NCI-H510A (cell line): ENCODE measurements at places on chromosomes 1 and 21.
A peak's percentile ranks its signal among the peaks of the same experiment; 100 is the strongest.

DNA sequence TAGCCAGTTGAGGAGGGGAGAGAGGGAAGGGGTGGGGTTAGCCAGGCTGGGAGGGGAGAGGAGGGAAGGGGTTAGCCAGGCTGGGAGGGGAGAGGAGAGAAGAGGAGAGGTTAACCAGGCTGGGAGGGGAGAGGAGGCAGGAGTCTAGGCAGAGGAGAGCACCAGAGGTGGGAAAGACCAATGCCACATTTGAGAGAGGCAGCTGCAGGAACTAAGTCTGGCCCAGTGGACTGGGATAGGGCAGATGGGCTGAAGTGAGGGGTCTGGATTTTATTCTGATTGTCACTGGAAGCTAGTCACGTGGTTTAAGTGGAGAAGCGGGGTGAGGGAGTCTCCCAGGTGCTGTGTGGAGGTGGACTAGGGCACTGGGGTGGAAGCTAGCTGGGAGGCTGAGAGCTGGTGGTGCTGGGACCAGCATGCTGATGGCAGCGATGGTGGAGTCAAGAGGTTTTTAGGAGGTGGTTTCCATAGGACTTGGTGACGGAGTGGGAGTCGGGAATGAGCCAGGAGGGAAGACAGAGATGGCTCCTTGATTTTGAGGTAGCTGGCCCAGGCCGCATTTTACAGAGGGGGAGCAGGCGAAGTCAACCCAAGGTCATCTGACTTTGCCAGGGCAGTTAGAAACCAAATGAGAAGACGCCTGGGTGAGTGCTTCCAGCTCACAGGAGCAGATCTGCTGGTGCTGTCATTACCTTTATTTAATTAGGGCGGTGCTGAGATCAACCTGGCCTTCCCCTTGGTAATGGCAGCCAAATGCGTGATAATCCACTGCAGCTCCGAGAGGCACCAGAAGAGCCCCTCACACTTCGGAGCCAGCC lies 42.8 kb downstream of the DISP3 start:
- DNase-seq = no peak

GRCh38 chr1:27940297-27940696 lies 5.5 kb downstream of the SMPDL3B start:
- no peak for DNase-seq

- DNase-seq = no peak
These were observed 119.1 kb downstream of the ACTL8 start for GRCh38 chr1:17874231-17874630.

- no peak for DNase-seq
These were observed 11.6 kb downstream of the GPX7 start for GRCh38 chr1:52613636-52614373.

DNA sequence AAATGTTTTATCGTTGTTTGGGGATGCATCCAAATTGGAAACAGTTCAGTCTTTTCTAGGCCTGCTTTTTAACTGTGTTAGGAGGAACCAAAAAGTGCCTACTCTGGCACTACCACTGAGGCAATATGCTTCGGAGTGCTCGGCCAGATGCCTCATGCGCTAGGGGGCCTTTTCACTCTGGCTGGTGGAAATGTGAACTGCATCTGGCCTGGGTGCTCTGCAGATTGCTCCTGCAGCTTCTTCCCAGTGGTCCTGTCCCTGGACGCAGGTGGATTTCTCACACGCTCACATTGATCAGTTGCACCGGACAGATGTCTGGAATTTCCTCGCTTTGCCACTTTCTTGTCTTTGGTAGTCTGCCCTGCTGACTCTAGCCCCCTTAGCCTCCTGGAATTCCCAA lies 330.2 kb upstream of the FMN2 start:
- DNase-seq = no peak

DNA sequence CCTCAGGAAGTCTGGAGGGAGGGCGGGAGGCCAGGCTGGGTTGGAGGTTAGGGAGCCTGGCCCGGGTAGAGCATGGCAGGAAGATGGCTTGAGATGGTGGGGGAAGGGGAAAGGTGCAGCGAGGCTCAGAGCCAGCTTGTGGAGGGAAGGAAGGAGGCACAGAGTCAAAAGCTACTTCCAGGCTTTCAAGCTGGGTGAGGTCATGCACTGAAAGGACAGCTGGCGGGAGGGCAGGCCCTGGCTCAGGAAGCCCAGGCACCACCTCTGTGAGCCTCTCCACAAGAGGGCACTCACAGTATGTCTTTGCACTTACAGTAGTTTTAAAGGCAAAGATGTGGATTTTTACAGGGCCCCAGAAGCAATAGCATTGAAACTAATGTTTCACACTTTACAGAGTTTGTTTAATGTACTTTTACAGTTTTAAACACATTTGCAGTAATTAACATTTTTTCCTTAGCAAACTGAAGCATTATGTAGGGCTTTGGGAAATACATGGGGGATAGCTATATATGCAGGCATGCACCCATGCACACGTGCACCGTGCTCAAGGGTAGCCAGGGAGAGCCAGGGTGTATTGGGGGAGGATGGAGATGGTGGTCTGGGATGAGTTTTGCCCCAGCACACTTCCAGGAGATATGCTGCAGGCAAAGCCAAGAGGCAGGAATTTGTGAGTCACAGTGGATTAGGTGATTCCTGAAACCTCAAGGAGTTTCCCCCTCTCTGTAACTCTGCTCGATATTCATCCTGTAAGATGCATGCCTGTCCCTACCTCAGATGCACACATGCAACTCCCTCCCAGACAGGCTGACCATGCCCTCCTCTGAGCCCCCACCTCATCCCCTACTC lies 6.1 kb upstream of the ADAM15 start:
- peak; percentile 73 for DNase-seq

- no peak for DNase-seq
These were observed 118.9 kb downstream of the ATF6 start for GRCh38 chr1:161885003-161885402.

- DNase-seq = peak; percentile 22
These were observed 29.3 kb downstream of the KRTAP10-1 start for GRCh38 chr21:44510508-44511218.
